NCI-H187 (cell line): ENCODE measurements at places on chromosomes 16 and 17.

DNA sequence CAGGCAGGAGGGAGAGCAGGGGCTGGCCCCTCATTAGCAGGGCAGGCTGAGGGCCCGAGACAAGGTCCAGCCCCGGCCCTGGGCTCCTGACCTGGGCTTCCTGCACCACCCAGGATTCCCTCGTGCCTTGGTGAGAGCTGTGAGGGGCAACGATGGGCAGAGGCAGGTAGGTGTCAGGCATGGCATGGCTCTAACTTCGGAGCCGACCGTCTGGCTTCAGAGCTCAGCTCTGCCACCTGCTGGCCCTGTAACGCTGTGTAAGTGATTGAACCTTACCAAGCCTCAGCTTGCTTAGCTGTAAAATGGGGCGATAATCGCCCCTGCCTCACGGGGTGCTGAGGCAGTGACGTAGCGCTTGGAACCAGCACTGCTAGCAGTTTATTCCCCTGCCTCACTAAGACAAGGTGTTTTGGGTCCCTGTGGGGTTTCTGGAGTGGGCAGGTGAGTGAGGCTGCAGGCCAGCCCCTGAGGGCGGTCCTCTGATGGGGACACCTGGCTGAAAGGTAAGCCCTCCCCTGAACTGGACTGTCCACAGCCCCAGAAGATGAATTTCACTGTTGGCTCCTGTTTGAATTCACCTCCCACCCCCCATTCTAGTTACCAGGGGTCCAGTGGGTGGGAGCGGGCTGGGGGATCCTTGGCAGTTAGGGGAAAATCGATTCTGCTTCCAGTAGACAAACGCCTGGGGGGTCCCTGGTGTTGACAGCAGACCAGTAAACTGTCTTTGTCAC is 184.8 kb upstream of the GSE1 start:
- DNase-seq: no peak

- no peak for DNase-seq
Measured at GRCh38 chr17:78249818-78250806, 18.7 kb downstream of the TMEM235 start.

GRCh38 chr17:4742629-4743028 is 2.9 kb upstream of the CXCL16 start:
- no peak for DNase-seq

GRCh38 chr16:27408602-27409031 is 6.6 kb downstream of the IL21R start:
- DNase-seq: no peak

- peak; percentile 16 for DNase-seq
Measured at GRCh38 chr16:11016993-11017392, 72.6 kb downstream of the CLEC16A start.

GRCh38 chr16:85794696-85795095 is 4.6 kb downstream of the EMC8 start:
- DNase-seq: no peak

- no peak for DNase-seq
Measured at GRCh38 chr16:15950161-15950854, 892 bp downstream of the ABCC1 start.

GRCh38 chr17:44061446-44061845 is 5.0 kb downstream of the LSM12 start:
- DNase-seq: no peak

- DNase-seq: no peak
Measured at GRCh38 chr17:3727041-3727440, 3.3 kb downstream of the HASPIN start.

- no peak for DNase-seq
Measured at GRCh38 chr17:58706351-58707140, 14.1 kb downstream of the RAD51C start.

GRCh38 chr17:4960279-4960922 is 7.2 kb downstream of the SPAG7 start:
- no peak for DNase-seq

DNA sequence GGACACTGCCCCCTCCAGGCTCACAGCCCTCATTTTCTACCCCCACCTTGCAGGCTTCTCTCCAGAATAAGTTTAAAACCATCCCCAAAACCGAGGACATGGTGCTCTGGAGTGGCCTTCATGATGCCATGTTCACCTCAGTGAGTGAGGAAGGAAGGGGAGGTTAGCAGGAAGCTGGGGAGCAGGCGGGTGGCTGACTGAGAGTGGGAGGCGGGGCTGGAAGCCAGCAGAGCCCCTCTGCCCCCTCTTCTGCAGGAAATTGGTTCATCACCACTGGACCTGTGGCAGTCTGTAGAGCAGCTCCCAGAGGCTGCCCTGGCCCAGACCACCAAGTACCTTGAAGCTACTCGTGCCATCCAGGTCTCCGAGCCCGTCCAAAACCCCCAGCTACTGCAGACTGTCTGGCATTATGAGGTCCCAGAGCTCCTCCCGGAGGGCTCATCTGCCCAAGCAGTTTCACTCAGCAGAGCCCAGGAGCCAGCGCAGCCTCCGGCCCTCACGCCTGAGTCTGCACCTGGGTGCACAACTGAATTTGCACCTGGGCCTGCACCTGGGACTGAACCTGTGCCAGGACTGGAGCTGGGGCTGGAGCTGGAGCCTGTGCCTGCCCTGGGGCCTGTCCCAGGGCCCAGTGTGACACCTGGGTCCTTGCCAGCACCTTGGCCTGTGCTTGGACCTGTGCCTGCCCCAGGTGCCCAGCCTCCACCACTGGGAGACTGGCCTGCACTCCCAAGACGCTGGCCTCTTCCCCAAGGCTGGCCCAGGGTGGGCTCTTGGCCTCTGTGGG is 19.0 kb downstream of the C16orf96 start:
- no peak for DNase-seq

DNA sequence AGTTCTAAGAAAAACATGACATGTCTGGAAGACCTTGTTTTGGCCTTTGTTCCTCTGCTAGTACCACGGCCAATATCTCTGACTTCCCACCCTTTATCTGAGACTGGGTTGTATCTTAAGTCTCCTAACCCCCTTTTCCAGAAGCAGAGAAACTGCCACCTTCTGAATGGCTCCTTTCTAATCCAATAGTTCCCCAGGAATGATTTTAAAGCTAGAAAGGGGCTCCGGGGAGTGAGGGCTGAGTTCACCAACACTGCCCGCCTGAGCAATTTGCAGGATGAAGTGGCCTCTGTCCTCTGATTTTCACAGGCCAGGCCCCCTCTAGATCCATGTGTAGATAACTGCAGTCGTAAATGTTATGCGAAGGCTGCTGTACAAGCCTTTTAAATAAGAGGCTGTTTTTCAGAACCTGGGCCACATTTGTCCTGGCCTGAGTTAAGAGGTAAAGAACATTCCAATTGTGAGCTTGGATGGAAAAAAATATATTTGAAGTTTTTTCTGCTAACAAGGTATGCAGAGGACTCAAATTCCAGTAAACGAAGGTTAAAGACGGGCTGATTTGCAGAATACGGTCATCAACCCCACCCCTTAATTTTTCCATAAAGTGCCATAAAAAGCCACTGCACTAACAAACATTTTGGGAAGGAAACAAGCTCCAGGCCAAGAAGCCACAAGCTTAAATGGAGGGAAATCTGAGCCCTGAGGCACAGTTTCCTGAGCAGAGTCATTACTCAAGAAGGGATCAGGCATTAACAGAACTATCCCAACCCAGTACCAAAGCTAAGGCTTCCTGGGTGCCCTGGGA is 117.0 kb upstream of the MAF start:
- no peak for DNase-seq

GRCh38 chr16:23847948-23848347 is 12.2 kb downstream of the PRKCB start:
- no peak for DNase-seq

DNA sequence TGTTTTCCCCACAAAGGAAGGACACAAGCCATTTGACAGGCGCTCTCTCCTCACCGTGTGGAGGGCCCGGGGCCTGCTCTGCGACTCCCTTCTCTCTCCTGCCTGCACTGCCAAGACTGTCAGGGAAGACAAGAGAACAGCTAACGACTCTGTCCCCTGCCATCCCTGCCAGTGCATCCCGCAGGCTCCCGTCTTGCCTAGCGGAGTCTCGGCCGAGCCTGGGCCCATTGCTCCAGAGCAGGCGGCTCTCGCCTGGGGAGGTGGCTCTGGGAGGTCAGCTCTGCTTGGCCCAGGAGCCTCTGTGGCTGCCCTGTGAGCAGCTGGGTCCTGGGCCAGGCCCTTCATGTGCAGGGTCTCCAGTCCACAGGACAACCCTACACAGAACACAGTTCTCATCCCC is 53.0 kb downstream of the WNT3 start:
- DNase-seq: no peak

DNA sequence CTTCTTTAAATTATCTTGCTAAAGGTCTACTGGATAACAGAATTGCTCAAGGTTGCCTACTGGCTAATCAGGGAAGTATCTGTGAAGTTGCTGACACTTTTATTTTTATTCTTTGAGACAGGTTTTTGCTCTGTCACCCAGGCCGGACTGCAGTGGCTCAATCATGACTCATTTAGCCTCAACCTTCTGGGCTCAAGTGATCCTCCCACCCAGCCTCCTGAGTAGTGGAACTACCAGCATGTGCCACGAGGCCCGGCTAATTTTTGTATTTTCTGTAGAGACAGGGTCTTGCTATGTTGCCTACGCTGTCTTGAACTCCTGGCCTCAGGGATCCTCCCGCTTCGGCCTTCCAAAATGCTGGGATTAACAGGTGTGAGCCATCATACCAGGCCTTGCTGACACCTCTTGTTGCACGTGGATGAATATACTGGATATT is 43.1 kb downstream of the GLG1 start:
- no peak for DNase-seq

DNA sequence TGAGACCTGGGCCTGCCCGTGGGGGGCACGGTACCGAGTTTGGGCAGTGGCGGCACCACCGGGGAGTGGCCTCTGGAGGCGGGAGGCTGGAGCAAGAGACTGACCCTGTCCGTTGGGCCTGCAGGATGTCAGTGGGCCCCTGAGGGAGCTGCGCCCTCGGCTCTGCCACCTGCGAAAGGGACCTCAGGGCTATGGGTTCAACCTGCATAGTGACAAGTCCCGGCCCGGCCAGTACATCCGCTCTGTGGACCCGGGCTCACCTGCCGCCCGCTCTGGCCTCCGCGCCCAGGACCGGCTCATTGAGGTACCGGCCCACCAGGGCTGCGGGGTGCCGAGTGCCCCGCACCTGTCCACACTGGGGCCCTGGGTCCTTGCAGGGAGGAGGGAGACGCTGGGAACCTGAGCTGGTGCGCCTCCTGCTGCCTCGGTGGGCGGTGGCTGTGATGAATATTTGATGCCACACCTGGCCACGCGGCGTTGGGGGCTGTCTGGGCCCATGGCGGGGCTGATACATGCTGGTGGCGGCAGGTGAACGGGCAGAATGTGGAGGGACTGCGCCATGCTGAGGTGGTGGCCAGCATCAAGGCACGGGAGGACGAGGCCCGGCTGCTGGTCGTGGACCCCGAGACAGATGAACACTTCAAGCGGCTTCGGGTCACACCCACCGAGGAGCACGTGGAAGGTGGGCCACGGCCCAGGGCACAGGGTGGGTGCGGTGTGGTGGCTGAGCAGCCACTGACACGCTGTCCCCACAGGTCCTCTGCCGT is 9.7 kb downstream of the NHERF2 start:
- DNase-seq: no peak

DNA sequence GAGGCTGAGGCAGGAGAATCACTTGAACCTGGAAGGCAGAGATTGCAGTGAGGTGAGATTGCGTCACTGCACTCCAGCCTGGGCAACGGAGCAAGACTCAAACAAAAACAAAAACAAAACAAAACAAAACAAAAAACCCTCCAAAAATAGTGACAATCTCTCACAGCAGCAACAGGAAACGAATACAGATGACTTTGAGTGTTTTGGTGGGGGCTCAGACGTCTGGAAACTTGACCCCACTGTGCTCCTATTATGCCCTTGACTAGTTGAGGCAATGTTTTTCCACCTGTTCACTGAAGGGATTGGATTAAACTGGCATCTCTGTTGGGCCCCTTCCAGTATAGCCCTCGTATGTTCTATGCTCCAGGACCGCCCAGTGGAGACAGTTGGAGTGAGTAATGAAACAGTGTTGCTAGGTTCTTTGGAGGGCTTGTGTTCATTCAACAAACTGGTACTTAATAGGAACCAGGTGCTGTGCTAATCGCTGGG is 167.0 kb downstream of the UTP18 start:
- DNase-seq: no peak

GRCh38 chr17:49515196-49515770 is 20.2 kb downstream of the NGFR start:
- DNase-seq: no peak

DNA sequence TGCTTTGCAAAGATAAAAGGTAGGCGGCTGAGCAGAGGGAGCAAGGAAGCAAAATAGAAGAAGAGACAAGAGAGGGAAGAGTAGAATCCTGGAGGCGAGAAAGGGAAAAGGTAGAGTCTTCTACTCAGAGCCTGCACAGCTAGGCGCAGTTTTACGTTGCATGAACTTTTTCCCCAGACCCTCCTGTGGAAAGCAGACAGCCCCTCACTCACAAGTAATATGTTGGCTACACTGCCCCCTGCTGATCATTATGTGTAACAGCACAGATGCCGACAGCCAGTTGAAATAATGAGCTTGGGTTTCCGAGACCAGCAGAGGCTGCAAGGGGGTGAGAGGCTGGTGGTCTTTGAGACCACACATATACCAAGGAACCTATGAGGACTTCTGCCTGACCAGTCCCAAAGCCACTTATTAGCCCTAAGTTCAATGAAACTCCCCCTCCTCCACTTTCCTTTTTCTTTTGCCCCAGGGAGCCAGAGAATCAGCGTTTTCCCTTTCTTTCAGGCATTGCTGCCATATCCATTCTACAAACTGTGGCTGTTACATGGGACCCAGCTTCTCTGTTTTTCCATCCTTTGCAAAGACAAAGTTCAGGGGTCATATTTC is 22.5 kb upstream of the CMTR2 start:
- no peak for DNase-seq

DNA sequence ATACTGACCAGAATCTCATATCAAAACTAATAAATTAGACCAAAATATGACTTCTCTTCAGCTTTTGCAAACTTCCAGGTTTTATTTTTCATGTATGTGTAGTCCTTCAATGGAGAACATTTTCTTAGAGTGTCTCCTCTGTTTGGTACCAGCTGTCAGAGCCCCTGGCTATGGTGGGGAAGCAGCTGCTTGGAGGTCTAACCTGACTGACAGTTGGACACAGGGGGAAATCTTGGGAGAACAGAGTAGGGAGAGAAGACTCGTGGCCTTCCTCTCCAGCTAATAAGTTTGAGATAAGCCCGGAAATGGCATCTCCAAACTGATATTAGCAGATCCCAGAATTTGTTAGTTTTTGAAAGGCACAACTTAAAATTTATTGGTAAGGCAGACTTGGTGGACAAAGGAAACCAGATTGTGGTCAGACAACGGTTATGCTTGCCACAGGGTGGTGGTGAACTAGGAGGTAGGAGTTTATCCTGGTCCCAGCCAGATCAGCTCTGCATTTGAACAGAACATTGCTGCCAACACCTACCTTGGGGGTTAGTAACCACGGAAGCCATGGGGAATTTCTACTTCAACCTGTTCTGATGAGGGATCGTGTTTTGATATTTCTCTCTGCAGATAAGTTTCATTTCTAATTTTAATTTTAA is 39.2 kb upstream of the IRX3 start:
- DNase-seq: no peak

GRCh38 chr16:30187971-30188561 is 4.7 kb downstream of the CORO1A start:
- no peak for DNase-seq

DNA sequence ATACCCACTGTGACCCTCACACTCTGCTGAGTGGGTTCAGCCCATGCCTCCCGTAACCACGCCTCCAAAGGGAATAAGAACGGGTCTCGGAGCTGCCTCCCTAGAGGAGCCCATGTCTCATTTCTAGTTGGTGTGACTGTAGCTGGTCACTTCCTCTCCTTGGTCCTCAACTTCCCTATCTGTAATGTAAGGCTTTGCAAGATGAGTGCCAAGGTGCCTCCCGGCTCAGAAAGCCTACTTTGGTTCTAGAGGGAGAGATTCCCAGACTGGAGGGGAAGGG is 20.8 kb downstream of the C16orf74 start:
- no peak for DNase-seq

- DNase-seq: no peak
Measured at GRCh38 chr17:33521784-33522183, 228.7 kb upstream of the ASIC2 start.
